Activated naive CD4-positive, alpha-beta T cell treated with anti-CD3 and anti-CD28 coated beads, Interleukin-2, amount 10 ng/mL, durations not matched to agents 7 days and 5 days (primary cell): ENCODE measurements at places on chromosomes 2 and 18.

DNA sequence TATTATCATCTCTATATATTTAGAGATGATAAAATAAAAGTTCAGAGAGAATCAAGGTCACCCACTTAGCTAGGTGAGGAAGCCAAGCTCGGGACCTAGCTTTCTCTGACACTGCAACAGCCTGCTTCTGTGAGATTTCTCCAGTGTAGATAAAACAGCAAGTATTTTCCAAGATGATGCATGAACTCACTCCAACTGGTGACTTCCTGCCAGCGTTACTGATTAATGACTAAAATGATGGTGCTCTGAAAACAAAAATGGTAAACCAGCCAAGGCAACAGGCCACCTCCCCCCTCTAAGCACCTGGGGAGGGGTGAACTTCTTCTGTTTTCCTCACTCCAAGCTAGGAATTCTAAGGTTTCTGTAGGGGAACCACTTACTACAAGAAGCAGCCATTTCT, 510.2 kb upstream of the ID2 start:
- DNase-seq, result no peak

DNA sequence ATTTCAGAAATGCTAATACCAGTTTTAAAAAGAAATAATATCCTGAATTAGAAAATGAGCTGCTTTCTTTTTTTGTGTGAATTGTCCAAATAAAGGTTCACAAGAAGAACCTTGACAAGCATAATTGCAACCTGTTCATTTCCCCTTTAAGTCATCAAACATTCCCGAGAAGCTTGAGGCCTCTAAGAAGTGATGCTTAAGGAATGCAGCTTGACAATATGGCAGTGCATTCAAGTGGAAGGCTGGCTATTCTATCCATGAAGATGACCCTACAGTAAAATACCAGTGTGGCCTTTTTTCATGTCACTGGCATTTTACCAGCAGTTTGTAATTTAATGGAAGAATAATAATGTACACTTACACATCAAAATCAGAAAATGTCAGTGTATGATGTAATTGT, 216.7 kb downstream of the CTNNA2 start:
- no peak for DNase-seq

DNA sequence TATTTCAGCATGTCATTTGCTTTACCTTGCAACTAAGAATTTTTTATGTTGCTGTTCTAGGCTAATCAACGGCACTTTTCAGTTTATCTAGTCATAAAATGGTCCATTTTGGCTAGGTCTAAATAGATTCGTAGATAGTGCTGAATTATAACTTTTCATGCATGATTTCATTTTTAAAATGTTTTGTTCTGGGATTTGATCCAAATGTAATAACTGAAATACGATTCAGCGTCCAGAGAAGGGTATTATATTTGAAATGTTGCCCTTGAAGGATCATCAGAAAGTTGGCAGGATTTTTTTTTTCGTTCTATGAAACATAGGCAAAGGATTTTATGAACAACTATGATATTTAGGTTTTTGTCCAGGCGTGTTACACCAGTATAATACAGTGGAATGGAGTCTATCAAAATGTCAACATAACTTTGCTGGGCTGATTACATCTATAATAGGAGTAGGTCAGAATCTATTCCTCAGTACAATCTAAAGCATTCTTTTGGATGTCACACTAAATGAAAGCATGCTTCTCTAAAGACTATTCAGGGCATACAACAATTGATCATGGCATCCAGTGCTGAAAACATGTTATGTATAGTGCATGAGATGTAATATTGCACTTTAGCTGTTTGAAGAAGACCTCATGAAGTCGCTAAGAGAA, 24.8 kb downstream of the TTC27 start:
- no peak for DNase-seq

DNA sequence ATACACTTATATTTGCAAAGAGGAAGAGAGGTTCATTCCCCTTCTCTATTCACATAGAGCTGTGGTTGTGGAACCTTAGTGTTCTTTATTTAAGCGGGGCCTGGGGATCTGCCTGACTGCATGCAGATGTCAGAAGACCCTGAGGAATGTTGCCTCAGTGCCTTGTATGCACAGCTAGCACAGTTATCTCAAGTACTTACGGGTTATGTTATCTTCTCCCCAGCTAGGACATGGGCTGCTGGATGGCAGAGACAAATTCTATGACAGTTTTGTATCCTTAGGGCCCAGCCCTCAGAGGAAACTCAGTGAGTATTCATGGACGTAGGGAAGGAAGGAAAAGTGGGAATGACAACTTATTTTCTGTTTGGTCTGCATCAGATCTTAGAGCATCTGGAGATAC, 37.7 kb upstream of the RTN4 start:
- no peak for DNase-seq

DNA sequence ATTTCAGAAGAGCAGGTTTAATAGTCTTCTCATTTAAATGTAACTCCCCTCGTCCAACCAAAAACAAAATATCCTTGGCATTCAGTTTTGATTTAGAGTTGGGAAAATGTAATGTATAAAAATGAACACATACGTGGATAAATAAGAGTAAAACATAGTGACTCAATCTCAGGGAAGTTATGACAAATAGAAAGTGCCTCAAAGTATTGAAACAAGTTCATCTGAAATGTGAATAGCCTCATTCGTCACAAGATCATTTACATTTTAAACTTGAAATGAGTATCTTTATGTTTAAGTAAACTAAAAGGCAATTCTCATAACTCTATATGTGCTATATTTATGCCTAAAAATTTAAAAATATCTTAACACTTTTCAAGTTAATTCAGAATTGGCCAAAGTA, 122.2 kb upstream of the SMAD7 start:
- no peak for DNase-seq

GRCh38 chr18:76374330-76375281, 120.4 kb downstream of the ZNF516 start:
- DNase-seq, result peak; percentile 71

- DNase-seq, result no peak
Measured at GRCh38 chr18:55301824-55302166, 286.2 kb downstream of the TCF4 start.

DNA sequence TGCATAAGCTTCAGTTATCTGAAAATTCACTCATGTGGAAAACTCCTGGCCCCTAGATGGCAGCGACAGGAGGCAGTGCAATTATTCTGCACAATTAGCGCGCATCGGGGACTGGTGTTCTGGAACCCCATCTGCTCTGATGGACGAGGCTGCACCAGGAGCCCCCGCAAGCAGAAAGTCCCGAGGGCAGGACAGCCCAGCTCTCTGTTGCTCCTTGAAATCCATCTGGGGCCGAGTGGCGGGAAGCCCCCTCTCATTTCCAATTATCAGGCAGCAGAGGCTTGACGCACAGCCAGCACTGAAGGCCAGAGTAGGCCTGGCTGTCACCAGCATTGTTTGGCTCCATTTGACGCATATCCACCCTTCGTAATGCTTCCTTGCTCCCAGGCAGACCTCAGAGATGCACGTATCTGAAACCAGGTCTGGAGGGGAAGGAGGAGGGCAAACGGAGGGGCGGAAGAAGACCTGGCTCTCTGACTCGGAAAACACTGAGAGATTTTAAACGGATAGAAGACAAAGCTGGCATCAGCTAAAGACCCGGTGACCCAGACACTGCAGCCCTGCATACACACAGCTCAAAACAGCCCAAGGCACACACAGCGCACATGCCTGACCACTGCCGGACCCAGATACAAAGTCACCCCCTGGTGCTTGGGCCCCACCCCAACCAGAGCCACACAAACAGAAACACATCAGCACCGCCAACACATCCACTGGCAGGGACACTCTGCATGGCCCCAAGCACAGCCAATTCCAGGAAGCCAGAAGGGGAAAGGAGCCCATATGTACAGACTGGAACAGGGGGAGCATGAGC, 69.8 kb downstream of the TNS1 start:
- DNase-seq, result no peak

GRCh38 chr2:65658881-65659280, 226.5 kb upstream of the SPRED2 start:
- DNase-seq, result no peak

GRCh38 chr18:44298566-44298965, 382.1 kb upstream of the SETBP1 start:
- DNase-seq, result no peak

GRCh38 chr2:217946051-217946450, 56.7 kb downstream of the TNS1 start:
- DNase-seq, result no peak

DNA sequence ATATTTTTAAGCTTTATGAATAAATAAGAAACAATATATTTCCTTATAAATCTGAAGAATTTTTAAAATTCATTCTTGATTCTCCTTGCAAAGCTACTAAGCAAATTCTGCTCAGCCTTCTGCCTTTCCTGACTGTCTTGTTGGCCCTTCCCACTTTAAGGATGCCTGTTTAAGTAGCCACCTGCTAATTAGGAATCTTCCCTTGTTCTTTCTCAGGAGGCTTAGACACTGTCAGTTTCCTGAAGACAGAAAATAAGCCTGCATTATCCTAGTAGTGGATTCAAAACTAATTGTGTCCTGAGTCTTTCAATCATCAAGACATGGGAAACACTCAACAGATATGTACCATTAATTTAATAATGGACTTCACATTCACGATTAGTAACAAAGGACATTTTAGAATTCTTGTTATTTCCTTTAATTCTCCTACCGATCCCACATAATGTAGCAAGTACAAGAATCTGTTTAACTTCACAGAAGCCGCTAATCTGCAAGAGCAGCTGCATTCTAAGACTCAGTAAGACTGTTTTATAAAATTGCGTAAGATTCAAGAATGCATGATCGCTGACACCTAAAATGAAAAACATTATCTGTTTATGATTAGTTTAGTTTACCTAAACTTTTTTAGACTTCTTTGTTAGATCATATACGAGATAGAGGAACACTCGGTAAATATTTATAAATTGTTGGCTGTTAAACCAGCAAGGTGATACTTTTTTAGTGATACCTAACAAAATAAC, 445.4 kb upstream of the DSEL start:
- DNase-seq, result no peak

- DNase-seq, result no peak
Measured at GRCh38 chr2:28119631-28120030, 229.1 kb downstream of the BABAM2 start.

- DNase-seq, result no peak
Measured at GRCh38 chr2:201855356-201855755, 49.0 kb downstream of the CDK15 start.

DNA sequence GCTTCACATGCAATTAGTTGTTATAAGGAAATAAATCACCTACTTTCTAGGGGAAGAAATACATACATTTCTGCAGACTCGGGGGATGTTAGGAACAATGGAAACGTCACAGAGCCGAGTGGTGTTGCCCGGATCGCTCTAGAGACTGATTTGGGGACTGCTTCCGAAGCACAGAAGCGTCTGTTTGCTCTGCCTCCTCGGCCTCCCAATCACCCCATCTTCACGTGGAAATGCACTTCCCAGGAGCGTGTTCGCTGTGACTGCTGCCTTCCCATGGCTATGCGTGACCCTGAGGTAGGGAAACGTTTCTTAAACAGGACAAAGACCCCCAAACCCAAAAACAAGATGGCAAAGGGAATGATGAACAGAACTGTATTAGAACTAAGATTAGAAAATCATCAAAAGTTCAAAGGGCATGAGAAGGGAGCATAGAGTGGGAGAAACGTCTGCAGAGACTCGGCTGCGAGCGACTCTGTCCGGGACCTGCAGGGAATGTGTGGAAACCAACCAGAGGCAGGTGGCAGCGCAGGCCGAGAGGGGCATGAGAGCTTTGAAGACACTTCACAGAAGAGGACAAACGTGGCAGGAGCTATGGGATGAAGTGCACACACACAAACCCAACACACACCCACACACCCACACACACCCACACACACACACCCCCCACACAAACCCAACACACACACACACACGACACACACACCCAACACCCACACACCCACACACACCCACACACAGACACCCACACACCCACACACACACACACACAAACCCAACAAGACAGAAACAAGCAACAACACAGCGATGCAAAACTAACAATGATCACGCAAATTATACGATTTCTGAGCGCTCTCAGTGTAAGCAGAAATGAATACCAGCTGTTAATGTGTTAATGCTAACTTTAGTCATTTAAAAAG, 41.3 kb downstream of the RTP5 start:
- no peak for DNase-seq

GRCh38 chr2:210315015-210315788, at the start of gene MYL1:
Gene MYL1 (minus strand): TSS chr2:210315174. CDS start chr2:210315042, 132 bp downstream.
- DNase-seq, result no peak

DNA sequence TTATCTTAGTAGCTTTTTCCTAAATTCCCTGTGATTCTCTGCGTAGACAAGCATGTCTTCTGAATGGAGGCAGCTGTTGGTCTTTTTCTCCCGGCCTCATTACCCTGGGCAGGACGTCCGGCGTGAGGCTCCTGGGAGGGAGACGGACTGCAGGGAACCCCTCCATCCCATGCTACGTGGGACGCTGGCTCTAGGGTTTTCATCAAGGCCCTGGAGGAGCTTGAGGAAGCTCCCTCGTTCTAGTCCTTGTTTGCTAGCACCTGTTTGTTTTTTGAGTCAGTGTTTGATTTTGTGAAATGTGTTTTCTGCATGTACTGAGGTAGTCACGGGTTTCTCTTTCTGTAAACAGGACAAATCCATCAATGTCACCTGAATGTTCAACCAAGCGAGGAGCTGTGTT, 99.3 kb upstream of the TMEM18 start:
- DNase-seq, result no peak

- DNase-seq, result no peak
Measured at GRCh38 chr2:196399722-196400691, 228.6 kb upstream of the STK17B start.

DNA sequence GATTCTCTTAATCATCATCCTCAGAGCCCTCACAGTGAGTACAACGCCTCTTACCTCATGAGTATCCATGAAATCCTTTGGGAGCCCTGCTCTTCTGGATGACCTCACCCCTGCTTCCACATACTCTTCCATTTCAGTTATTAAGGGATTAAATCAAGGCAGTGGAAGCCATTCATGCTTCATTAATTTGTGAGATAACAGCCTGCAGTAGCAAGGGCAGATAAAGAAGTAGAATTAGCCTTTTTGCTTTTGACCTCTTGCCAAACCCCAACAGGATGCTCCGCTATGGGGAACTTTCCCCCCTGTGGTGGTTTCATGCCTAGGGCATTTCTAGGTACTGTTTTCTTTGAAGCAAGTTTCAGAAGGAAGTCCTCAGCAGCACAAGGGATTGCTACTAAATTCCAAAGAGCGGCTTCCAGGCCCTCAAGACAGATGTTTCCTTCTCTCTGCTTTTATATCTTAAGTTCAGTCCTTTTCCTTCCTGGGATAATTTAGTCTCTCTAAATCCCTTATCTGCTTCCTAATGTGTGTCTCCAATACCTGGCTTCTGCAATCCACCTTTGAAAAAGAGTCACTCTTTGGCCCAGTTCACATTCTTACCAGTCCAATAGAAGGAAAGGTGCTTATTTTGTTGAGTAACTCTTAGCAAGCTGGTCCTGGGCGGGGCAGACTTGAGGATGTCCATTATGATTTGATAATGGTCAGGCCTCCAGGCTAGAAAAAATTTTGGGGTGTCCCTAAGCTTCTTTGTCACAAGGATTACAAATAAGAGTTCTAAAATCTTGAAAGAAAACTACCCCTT, 76.9 kb downstream of the MYO1B start:
- DNase-seq, result peak; percentile 35

- no peak for DNase-seq
Measured at GRCh38 chr2:229416116-229416694, 145.1 kb upstream of the PID1 start.
